ENCODE measurements at places on chromosomes 11 and 22.

DNA sequence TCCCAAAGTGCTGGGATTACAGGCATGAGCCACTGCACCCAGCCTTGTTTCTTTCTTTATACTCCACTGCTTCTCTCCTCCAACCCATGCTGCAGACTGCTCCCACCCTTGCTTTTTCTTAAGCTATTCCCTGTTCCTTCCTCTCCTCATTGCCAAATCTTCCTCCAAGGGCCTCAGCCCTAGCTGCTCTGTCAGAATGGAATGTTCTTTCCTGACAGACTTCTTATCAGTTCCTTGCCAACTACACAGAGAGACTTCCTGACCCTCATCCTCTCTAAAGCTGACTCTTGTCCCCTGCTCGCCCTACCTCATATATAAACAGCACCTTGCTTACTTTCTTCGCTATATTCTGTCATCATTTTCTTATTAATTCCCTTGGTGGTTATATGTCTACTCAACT, 16.9 kb upstream of the PIK3C2A start:
- H3K27me3 ChIP-seq: no peaks in the 10 kb centered on the region
- H3K27ac ChIP-seq: no peak overlapping the region
- H3K4me3 ChIP-seq: no peak overlapping the region
- no peaks in the 10 kb centered on the region for H3K4me1 ChIP-seq
- H3K36me3 ChIP-seq: no peaks in the 10 kb centered on the region

DNA sequence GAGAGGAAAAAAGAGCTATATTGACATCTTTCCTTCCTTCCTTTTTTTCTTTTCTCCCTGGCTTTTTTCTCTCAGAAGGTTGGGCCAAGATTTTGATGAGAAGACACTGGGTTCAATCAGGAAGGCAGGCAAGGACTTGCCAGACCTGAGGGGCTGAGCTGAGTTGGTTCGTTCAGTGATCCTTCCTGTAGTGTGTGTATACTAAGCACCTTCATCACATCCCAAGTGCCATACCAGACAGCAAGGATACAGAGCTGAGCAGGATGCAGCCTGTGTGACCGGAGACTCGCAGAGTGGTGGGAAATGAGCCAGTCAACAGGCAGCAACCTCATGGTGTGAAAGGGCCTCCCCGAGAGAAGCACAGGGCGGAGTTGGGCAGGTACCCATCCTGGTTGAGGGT, 95.5 kb downstream of the SPON1 start:
- no peaks in the 10 kb centered on the region for H3K4me1 ChIP-seq
- peaks cover 10% of the 10 kb centered on the region for H3K27me3 ChIP-seq
- no peak overlapping the region for H3K27ac ChIP-seq
- H3K4me3 ChIP-seq: no peak overlapping the region

DNA sequence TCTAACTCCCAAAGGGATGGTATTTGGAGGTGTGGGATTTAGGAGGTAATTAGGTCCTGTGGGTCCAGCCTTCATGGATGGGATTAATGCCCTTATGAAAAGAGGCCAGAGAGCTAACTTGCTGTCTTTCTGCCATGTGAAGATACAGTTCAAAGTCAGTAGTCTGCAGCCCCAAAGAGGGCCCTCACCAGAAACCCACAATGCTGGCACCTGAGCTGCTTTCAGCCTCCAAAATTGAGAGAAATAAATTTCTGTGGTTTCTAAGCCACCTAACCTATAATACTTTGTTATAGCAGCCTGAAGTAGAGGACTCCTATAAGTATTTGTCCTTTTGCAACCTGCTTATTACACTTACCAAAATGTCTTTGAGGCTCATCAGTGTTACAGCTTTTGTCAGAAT, 16.2 kb downstream of the ATM start:
- DNase-seq: no peak
- H3K4me3 ChIP-seq: no peak overlapping the region
- H3K36me3 ChIP-seq: peaks cover 14% of the 10 kb centered on the region
- no peaks in the 10 kb centered on the region for H3K27me3 ChIP-seq
- no peaks in the 10 kb centered on the region for H3K4me1 ChIP-seq

GRCh38 chr22:39664485-39665200, 94.1 kb downstream of the CACNA1I start:
- no peak overlapping the region for H3K4me3 ChIP-seq
- no peak overlapping the region for H3K27ac ChIP-seq
- H3K4me1 ChIP-seq: peaks cover 4% of the 10 kb centered on the region
- H3K36me3 ChIP-seq: no peaks in the 10 kb centered on the region

- no peaks in the 10 kb centered on the region for H3K27me3 ChIP-seq
- H3K4me1 ChIP-seq: no peaks in the 10 kb centered on the region
- no peak for DNase-seq
These were observed 45.5 kb upstream of the ALKBH3 start for GRCh38 chr11:43835104-43835503.

GRCh38 chr11:5280582-5281102, 10.9 kb upstream of the HBE1 start:
- peaks cover 86% of the 10 kb centered on the region for H3K4me1 ChIP-seq
- H3K36me3 ChIP-seq: peaks cover 55% of the 10 kb centered on the region
- H3K27me3 ChIP-seq: no peaks in the 10 kb centered on the region

DNA sequence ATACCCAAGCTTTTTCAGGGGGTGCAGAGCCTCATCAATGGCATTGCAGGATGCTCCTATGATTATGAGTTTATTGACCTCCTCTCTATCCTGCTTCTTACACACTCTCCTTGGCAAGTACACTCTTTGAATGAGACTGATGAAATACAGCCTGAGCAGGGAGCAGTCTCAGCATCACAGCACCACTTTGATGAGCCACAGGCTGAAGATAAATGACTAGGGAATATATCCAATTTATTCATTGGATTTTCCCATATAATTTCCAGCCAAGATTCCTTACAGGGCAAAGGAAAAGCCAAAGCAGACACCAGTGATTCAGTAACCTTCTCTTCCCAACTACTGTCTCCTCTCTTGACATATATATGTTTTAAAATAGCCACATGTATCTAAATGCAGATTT, 79.2 kb downstream of the CASP12 start:
- H3K4me1 ChIP-seq: no peaks in the 10 kb centered on the region
- H3K36me3 ChIP-seq: no peaks in the 10 kb centered on the region
- H3K4me3 ChIP-seq: no peak overlapping the region
- H3K27ac ChIP-seq: no peak overlapping the region

- no peak for DNase-seq
- no peak overlapping the region for H3K27ac ChIP-seq
- H3K4me3 ChIP-seq: no peak overlapping the region
- H3K36me3 ChIP-seq: no peaks in the 10 kb centered on the region
These were observed 554.3 kb upstream of the LRRC4C start for GRCh38 chr11:42013656-42014201.

- DNase-seq: no peak
- peaks cover 55% of the 10 kb centered on the region for H3K27me3 ChIP-seq
- no peaks in the 10 kb centered on the region for H3K36me3 ChIP-seq
These were observed 27.7 kb upstream of the TP53I11 start for GRCh38 chr11:44978274-44978960.

DNA sequence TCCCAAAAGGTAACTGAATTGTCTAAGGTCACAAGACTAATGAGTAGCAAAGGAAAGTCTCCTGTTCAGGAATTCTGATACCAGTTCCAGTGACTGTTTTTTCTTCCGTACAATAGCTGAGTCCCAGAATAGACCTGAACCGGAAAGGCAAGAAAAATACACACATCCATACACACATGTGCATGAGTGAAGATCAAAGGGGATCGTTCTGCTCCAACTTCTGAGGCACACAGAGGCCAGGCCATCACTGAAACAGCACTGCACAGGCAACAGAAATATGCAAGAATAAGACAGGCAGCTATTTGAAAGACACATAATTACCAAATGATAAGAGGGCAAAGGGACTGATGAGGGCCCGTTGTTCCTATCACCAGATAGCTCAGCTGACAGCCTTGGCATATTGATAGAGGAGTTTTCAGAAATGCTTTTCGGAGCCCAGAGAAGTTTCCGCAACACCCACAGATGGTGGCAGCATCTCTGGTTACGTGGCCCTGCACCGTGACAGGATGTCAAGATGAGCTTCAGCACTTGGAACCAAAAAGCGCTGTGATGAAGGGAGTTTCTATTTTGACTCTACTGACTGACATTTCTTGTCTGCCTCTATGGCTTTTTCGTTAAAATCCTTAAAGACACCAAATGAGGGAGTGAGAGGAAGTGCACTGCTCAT, 280.6 kb downstream of the LARGE1 start:
- no peaks in the 10 kb centered on the region for H3K4me1 ChIP-seq
- no peaks in the 10 kb centered on the region for H3K27me3 ChIP-seq
- H3K36me3 ChIP-seq: no peaks in the 10 kb centered on the region
- DNase-seq: no peak

DNA sequence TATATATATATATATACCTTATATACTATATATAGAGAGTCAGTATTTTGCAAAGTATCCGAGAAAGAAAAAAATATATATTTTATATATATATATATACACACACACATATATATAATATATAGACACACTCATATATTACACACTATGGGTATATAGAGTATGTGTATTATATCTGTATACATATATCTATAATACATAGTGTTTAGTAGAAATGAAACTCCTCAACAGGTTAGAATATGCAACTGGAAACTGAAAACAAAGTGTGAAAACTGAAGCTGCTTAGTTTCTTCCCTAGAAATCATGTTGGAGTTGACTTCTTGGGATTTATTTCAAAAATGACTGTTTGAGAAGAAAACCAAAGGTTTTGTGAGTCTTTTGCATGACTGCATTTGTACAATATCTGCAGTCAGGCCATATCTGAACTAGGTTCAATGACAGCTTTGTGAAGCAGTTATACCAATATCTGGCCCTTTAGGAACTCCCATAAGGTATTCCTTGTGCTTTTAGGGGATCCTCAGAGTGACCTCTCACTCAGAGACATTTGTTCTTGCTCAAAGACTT, 284.1 kb downstream of the CASP12 start:
- H3K4me3 ChIP-seq: no peak overlapping the region
- H3K4me1 ChIP-seq: no peaks in the 10 kb centered on the region
- no peak for DNase-seq

Measured in K562 (cell line).